Activated B cell treated with CpG ODN at 0.5 μM for 24 hours (primary cell): ENCODE measurements at places on chromosomes 2 and 18. TPM values are rescaled to one million over a fixed set of nuclear protein-coding genes. Genes with fewer than 3 reads are reported as not detected.

DNA sequence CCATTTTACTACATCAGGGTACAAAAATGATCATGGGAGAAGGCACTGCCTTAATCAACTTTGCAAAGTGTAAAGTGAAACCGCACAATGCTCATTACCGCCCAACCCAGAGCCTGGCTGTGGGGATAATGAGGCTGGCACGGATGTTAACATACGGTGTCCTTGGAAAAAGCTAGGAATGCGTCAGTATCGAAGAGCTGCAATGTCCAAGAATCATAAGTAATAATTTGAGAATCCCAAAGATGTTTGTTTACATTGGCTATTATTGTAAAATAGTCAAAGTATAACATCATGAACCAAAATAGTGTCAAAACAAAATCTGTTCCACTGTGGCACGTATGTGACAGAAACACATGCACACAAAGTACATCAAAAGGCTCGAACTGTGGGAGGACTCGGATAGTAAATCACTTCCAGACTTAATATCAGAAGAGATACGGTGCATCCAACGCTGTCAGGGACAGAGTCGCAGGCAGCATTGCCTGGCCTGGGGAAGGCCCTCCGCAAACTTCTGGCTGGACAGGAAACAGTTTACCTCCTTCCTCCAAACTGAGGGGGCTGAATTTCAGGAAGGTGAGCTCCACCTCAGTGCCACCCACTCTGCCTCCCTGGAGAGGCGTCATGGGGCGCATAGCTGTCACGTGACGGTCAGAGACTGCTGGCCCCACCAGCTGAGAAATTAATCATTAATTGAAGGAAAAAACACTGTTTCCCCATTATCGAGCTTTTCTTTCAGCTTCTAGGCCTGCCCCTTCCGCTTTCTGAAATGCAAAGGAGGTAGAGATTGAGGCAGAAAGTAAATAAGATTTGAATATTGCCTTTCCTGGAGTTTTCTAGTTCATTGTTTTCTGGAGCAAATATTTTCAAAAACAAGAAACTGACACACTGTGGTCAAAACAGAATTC, 1.8 kb upstream of the ID2 start:
- DNase-seq, result no peak

FBXO36 gene
- 0.78 and 0.89 TPM in 2 replicates for total RNA-seq

- no peak for DNase-seq
Measured at GRCh38 chr2:126669772-126670171, 13.8 kb downstream of the GYPC start.

- no peak for DNase-seq
Measured at GRCh38 chr2:124875627-124876244, 850.6 kb downstream of the CNTNAP5 start.

DNA sequence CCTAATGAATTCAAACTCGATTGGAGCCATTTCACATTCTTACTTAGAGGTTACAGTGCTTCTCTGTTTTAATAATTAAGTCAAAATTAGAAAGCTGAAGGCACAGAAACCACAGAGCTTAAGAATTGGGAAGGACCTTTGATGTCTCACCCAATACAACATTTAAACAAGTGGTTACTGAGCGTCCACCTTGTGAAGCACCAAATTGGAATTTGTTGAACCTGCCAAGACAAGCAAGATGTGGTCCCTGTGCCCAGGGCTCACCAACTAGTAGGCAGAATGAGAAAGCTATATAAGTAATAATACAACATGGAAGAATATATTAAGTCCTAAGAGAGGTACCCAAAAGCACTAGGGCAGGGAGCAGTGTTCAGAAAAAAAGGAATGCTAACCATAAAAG, 64.5 kb upstream of the NPAS2 start:
- DNase-seq, result no peak

SPATA3 gene
- not detected in 2 replicates for total RNA-seq

- no peak for DNase-seq
Measured at GRCh38 chr2:32277363-32277673, 386 bp upstream of the YIPF4 start.

GRCh38 chr2:109636317-109636716, 22.2 kb downstream of the SOWAHC start:
- DNase-seq, result no peak

GRCh38 chr2:127573298-127573697, 37.8 kb downstream of the MYO7B start:
- no peak for DNase-seq

NT5C1B gene
- not detected in 2 replicates for total RNA-seq

GRCh38 chr2:189880429-189880828, 96.2 kb downstream of the PMS1 start:
- DNase-seq, result no peak

DNA sequence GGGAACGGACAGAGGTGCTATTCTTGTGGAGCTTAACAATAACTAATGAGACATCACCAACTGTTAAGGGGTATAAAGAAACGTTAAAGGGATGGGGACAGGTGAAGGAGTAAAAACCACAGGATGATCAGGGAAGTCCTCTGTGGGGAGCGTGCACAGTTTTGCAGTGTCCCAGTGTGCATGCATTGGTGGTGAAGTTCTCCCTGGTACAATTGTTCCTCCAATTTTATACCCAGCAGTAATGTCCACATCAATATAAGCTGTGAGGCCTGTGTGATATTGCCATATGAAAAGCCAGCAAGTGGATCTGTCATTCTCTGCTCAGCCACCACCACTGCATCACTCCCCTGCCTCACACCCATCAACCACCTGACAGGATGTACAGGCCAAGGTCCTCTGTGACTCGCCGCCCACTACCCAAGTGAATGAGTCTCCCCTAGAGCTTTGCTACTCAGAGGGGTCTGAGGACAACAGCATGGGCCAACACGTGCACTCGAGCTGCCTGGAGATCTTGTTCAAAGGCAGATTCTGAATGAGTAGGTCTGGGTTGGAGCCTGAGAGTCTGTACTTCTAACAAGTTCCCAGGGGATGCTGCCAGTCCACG, 4.6 kb downstream of the MLPH start:
- DNase-seq, result no peak

- no peak for DNase-seq
Measured at GRCh38 chr2:151238527-151239487, 22.9 kb downstream of the RBM43 start.

HOXD4 gene
- total RNA-seq, result not detected in 2 replicates

DNA sequence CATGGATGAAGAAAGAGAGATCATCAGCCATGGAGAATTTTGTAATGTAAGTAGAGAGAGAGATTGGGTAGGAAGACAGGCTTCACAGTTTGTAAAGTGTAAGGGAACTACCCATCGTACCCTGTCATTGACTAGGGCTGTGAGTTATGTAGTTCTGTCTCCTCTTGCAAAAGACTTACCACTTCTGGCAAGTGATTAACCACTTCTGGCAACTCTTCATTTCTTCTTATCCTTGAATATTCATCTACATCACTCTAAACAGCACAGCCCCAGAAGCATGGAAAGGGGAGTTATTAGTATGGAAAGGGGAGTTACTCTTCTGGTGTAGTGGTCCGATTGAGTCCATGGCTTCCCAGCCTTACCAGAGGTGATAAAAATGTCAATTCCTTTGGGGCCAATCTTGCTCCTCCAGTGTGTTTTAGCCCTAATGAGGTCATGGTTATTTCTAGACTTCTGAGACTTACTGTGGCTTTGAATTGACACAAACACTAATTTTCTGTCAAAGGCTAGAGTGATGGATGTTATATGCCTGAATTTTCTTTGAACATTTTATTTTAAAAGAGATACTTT, 52.0 kb downstream of the STAT1 start:
- no peak for DNase-seq

- no peak for DNase-seq
Measured at GRCh38 chr2:48228345-48228684, 301.6 kb upstream of the STON1 start.

LYPD1 gene
- total RNA-seq, result not detected in 2 replicates

GRCh38 chr2:4898706-4899105, 793.5 kb upstream of the SOX11 start:
- DNase-seq, result no peak

ACKR3 gene
- total RNA-seq, result 5.8 and 6.6 TPM in 2 replicates

SLC23A3 gene
- total RNA-seq, result 4.5 and 4.9 TPM in 2 replicates

UGT1A5 gene
- total RNA-seq, result not detected in 2 replicates

DNA sequence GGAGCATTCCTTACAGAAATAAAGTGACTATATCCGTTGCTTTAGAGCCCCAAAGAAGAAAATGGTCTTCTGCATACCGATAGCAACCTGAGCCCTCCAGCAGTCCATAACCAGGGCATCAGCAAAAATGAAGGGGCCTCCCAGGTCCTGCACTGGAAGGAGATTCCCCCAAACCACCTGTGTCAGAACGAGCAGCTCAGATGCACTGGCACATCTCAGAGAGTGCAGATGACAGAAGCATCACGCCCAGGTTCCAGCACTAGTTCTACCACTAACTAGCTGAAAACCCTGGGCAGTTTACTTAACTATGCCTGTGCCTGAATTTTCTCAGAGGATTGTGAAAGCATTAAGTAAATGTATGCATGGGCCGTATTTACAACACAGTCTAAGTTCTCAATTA, 466.7 kb upstream of the MYT1L start:
- no peak for DNase-seq

GRCh38 chr2:155547571-155547970, 785.0 kb downstream of the NR4A2 start:
- DNase-seq, result no peak

MC5R gene
- total RNA-seq, result not detected in 2 replicates

- no peak for DNase-seq
Measured at GRCh38 chr2:19028587-19029375, 329.6 kb downstream of the OSR1 start.

DNA sequence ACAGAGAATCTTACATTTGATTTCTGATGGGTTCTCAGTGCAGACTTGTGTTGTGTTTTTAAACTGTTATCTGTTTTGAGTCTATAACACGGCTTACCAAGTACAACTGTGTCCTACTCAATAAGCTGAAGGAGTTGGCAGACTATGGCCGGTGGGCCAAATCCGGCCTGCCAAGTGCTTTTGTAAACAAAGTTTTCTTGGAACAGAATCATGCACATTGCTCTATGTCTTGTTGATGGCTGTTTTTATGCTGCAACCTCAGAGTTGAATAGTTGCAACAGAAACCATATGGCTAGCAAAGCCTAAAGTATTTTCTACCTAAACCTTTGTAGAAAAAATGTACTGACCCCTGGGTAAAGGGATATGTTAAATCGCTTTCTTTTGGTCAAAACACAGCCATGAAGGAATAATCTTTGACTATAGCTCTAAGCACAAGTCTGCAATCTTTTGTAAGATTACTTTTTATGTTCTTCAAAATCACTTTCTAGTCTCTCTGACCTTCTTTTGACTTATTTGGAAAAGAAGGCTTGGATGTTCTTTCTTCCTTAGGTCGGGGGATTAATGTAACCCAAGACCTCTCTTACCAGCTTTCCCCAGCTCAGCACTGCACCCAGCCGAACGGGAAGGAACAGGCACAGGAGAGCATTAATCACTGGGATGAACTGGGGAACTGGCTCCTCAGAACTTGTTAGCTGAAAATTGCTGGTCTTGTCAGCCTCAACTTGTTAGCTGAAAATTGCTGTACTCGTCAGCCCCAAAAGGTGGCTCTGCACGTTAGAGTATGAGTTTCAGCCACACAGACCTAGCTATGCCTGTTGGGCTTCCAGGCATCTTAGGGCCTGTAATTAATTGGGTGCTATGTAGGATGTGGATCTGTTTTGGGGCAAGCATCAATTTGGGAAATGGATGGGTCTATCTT, 75.4 kb downstream of the CD8B2 start:
- no peak for DNase-seq

CNPPD1 gene
- 144 and 147 TPM in 2 replicates for total RNA-seq

TACR1 gene
- not detected in 2 replicates for total RNA-seq

NPPC gene
- total RNA-seq, result not detected in 2 replicates

MPP4 gene
- not detected in 2 replicates for total RNA-seq

DNA sequence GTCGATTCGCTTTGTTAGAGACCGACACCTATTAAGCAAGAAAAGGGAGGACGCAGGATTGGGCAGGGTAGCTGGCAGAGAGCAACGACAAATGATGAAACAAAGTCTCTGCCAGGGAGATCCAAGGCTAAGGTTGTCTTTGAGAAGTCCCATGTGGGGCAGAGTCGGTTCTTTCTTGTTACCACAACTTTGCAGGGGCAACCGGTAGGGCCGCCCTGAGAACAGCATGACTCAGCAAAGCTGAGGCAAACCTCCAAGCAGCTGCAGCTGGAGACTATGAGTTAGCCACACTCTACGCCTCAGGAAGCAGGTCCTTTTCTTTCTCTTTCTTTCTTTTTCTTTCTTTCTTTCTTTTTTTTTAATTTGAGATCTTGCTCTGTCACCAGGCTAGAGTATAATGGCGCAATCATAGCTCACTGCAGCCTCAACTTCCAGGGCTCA, 452.3 kb upstream of the ID2 start:
- no peak for DNase-seq

POMC gene
- 3.2 and 4.4 TPM in 2 replicates for total RNA-seq

GRCh38 chr2:204842661-204843485, 297.6 kb downstream of the PARD3B start:
- DNase-seq, result no peak

DNA sequence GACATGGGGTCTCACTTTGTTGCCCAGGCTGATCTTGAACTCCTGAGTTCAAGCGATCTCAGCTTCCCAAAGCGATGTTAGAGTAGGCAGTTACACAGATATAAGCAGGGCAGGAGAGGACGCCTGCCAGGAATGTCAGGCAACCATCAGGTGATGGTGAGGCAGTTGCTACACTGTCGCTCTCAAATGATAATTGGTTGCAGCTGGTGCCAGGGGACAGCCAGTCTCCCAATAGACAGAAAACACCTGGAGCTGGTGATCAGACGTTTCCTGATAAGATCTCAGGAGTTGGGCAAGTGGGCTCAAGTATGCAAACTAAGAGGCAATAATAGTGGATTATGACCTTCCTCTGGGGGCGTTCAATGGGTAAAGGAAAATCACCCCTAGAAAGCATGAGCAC, 163.1 kb upstream of the RGPD4 start:
- no peak for DNase-seq

DNA sequence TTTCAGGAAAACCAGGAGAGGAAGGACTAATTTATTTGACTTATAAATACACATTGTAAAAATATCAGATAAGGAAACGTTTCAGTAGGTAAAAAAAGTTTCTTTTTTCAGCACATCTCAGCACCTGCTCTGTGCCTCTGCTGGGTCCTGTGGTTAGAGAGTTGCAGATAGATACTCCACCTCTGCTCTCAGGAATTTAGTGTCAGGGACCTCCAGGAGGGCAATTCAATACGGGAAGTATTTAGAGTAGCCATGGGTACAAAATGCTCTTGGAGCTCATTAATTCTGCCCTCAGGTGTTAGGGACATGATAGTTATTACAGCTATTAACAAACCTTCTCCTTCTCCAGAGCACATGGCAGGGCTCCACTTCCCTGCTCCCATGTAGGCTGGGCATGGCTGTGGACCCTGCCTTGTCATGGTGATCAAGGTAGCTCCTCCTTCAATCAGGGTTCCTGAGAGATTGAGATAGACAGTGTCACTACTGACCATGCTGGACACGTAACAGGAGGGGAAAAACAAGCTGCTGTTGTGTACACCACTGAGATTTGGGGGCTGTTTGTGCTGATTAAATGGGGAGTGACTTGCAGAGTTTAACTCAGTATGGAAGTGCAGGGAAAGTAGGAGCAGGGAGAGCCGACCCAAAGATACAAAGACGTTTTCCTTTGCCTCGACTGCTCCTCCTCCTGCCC, 185.6 kb upstream of the COPS8 start:
- DNase-seq, result no peak

DNA sequence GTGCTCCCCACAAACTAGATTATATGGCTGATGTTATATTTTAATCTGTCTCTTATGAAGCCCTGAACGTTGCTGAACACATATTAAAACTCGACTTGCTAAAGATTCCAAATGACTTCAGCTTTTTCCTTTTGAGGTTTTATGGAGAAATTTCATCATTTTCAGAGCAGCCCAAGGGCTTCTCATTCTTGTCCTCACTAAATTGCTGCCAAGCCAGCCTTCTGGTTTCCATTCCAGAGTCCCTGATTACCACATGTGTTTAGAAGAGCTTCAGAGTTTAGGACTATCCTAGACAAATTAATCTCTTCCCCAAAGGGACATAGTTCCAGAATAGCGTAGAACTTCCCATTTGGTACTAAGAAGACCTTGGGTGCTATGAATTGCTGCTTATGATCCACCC, 77.8 kb upstream of the CCDC195 start:
- DNase-seq, result no peak
